ENCODE measurements at places on chromosomes 12 and 14. TPM values are rescaled to one million over a fixed set of nuclear protein-coding genes. Genes with fewer than 3 reads are reported as not detected.

- peak overlapping the region; percentile 92 for H3K4me3 ChIP-seq
- H3K4me1 ChIP-seq = peaks cover 15% of the 10 kb centered on the region
- peaks cover 14% of the 10 kb centered on the region for H3K36me3 ChIP-seq
Measured at GRCh38 chr14:68794130-68794850, 1.4 kb upstream of the ZFP36L1 start.

DNA sequence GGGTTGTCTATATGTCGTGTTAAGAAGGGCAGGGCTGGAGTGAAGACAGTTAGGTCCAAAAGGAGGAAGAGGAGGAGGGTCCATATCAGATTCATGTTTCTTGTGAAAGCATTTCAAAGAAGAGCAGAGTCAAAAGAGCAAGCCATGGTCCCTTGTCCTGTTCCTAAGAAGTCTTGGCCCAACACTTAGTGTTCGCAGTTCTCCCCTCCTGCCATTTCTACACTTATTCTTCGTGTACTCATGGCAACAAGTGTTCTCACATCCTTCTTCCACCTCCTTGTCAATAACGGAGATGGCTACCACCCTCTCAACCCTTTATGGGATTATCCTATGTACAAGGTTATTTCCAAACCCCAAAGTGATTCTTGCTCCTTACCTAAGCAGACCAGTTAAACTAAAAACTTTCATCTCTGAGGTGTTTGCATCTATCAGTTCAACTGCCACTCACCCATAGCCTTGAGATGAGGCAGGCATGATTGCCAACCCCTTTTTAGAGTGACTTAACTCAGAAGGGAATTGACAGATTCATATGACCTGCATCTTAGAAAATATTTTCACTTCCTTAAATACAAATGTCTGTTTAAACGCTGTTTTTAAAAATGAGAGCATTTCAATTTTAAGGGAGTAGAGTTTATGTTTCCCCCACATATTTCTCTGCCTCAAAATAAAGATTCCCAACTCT is 19.8 kb upstream of the RNASE2 start:
- H3K4me1 ChIP-seq = no peaks in the 10 kb centered on the region
- no peak overlapping the region for H3K27ac ChIP-seq
- no peaks in the 10 kb centered on the region for H3K36me3 ChIP-seq
- no peak overlapping the region for H3K4me3 ChIP-seq
- H3K27me3 ChIP-seq = no peaks in the 10 kb centered on the region

The ITGB7 gene
- total RNA-seq = 1.6 TPM

DNA sequence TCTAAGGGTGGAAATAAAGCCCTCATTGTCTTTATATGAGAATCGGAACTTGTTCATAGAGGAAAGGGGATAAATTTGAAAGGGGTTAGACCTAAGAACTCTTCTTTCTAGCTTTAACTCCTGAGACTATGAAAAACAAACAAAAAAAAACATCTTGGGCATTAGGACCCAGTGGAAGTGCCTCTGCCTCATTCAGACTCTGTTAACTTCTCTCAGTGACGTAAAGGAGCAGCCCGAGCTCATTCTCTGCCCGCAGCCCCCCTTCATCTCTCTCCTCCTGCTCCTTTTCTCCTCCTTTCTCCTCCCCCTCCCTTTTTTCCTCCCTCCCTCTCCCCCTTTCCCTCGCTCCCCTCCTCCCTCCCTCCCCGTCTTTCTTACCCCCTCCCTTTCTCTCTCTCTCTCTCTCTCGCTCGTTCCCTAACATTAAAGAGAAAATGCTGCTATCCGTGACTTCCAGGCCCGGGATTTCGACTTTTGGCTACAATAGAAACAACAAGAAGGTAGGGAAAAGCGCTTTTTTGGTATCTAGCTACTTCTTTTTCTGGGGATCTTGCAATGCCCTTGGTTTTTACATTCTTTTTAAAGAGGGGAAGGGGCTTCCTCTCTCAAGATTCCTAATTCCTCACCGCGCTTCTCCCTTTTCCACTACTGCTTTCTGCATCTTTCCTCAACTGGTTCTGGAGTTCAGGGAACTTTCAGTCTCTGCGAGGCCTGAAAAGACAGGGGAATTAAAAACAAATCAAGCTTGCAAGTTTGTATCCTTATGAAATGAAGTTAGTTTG is at the start of gene RBMS2:
Gene RBMS2 (plus strand): TSS at position 231 of the 782 bp plus-strand sequence. CDS start 204 bp downstream, at position 435.
- H3K27me3 ChIP-seq = no peaks in the 10 kb centered on the region
- H3K27ac ChIP-seq = peak within 1 kb of the TSS; percentile 88
- peak within 1 kb of the TSS; percentile 71 for H3K4me3 ChIP-seq

- H3K27ac ChIP-seq = peak overlapping the region; percentile 98
- H3K4me3 ChIP-seq = no peak overlapping the region
- peaks cover 33% of the 10 kb centered on the region for H3K36me3 ChIP-seq
- H3K27me3 ChIP-seq = no peaks in the 10 kb centered on the region
Measured at GRCh38 chr12:10715491-10715890, 7.6 kb downstream of the YBX3 start.

DNA sequence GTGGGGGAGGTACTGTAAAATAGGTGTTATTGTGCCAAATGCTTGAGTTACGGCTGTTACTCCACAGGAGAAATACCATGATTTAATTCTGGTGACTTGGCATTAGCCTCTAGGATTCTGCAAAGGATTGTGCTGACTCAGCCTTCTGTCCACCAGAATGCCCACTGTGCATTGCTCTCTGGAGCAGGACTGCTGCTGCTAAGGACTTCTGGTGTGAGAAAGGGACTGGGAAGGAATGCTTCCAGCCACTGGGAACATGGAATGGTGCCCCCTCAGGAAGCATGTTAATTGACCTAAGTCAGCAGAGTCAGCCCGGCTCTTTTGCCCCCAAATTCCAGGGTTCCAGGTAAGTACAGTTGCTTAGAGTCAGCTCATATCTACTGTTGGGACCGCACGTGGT is 32.9 kb downstream of the ZFHX2 start:
- no peak for DNase-seq
- H3K27ac ChIP-seq = no peak overlapping the region
- no peaks in the 10 kb centered on the region for H3K27me3 ChIP-seq
- H3K4me3 ChIP-seq = no peak overlapping the region
- no peaks in the 10 kb centered on the region for H3K36me3 ChIP-seq

The L2HGDH gene
- 1.5 TPM for total RNA-seq

DNA sequence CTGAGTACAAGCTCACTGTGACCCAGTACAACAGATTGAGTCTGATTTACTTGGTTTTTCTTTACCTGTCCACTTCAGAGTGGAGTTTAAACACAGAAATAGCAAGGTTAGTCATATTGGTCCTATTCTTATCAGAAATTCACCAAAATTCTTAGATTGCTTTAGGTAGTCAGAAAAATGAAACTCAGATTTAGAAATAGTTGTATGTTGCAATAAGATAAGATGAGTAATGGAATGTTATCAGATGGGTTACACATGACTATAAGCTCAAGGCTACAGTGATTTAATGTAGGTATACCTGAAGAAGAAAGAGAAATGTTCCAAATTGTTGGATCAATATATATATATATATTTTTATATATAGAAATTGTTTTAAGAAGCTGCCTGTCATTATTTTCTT is 524.1 kb downstream of the LRFN5 start:
- H3K27ac ChIP-seq = no peak overlapping the region
- no peaks in the 10 kb centered on the region for H3K27me3 ChIP-seq
- H3K36me3 ChIP-seq = no peaks in the 10 kb centered on the region
- no peak overlapping the region for H3K4me3 ChIP-seq
- H3K4me1 ChIP-seq = no peaks in the 10 kb centered on the region

The AVPR1A gene
- 32.4 TPM for total RNA-seq

The TMEM229B gene
- 5.5 TPM for total RNA-seq

- no peak overlapping the region for H3K4me3 ChIP-seq
- peaks cover 13% of the 10 kb centered on the region for H3K36me3 ChIP-seq
- H3K27me3 ChIP-seq = no peaks in the 10 kb centered on the region
- peaks cover 4% of the 10 kb centered on the region for H3K4me1 ChIP-seq
- DNase-seq = no peak
- no peak overlapping the region for H3K27ac ChIP-seq
Measured at GRCh38 chr12:71873821-71874220, 34.3 kb downstream of the TBC1D15 start.

- DNase-seq = no peak
- H3K4me1 ChIP-seq = no peaks in the 10 kb centered on the region
- H3K27ac ChIP-seq = no peak overlapping the region
- H3K36me3 ChIP-seq = no peaks in the 10 kb centered on the region
Measured at GRCh38 chr14:105537580-105538474, 11.4 kb downstream of the TMEM121 start.

DNA sequence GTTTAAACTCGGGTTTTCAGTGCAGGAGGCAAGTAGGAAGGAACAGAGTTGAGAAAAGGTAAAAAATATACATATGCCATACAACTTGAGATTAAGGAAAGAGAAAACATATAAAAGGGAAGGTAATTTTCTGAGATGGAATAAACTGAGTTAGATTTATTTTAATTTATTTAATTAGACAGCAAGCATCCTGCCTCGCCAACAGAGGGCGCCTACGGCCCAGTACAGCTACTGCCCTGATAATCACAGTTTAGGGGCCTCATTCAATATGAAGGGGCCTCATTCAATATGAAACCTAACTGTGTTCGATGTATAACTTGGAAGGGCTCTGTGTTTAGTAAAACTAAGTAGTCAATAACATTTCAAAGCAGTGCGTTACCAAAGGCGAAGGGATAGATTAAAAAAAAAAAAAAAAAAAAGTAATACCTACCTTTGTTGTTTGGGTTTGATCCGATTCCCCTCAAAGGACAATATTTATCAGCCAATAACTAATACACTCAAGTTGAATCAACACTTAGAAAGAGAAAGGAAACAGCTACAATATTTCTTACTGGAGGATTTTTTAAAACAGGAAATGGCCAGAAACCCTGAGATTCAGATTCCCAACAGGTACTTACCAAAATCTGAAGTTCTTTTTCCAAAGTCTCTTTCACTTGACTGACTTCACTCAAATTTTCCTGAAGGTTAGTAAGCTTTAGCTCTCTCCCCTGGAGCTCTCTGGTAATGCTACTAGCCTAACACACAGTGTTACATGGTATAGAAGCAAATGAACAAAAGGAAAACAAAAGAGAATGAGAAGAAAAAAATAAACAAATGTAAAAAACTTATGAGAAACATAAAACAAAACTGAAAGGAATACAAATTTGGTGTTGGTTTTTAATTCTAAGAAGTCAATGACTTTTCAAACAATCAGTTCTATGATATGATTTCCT is 70.0 kb upstream of the VPS33A start:
- no peaks in the 10 kb centered on the region for H3K27me3 ChIP-seq
- H3K27ac ChIP-seq = no peak overlapping the region
- H3K36me3 ChIP-seq = peaks cover 67% of the 10 kb centered on the region
- no peak for DNase-seq
- H3K4me1 ChIP-seq = no peaks in the 10 kb centered on the region
- H3K4me3 ChIP-seq = no peak overlapping the region

DNA sequence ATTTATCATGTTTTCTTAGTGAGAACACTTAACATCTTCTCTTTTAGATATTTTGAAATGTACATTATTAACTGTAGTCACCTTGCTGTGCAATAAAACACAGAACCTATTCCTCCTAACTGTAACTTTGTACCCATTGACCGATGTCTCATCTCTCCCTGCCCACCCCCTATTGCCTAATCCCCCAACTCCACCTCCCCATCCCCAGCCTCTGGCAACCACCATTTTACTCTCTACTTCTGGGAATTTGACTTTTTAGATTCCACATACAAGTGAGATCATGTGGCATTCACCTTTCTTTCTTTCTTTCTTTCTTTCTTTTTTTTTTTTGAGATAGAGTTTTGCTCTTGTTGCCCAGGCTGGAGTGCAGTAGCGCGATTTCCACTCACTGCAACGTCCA is 4.4 kb upstream of the CCDC198 start:
- DNase-seq = no peak
- H3K4me1 ChIP-seq = no peaks in the 10 kb centered on the region
- no peaks in the 10 kb centered on the region for H3K27me3 ChIP-seq
- no peaks in the 10 kb centered on the region for H3K36me3 ChIP-seq
